Heart left ventricle (tissue), 16 donors: ENCODE measurements at places on chromosomes 11 and 22. TPM values are rescaled to one million over a fixed set of nuclear protein-coding genes. Genes with fewer than 3 reads are reported as not detected.
A peak's percentile ranks its signal among the peaks of the same experiment; 100 is the strongest.

GRCh38 chr22:27730641-27731433 is 70.7 kb downstream of the MN1 start:
- no peaks in the 10 kb centered on the region for H3K27me3 ChIP-seq
- no peaks in the 10 kb centered on the region for H3K36me3 ChIP-seq
- no peak overlapping the region for H3K27ac ChIP-seq
- no peak for DNase-seq
- H3K4me1 ChIP-seq: peaks cover 6% of the 10 kb centered on the region

DNA sequence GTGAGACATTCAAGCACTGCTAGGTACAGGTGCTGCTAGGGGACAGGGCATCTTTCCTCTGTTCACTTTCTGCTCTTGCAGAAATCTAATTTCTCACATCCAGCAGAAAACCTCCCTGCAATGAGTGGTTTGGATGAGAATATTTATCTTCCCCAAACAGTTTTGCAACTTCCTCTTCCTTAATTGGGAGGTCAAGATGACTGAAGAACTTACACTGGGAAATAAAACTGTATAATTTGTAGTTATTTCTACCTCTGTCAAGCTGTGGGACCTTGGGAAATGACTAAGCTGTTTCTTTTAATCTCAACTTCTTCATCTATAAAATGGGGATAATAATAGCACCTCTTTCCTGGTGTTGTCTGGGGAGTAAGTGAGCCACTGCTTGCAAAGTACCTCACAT is 69.8 kb downstream of the PRR5L start:
- no peaks in the 10 kb centered on the region for H3K36me3 ChIP-seq
- H3K27ac ChIP-seq: no peak overlapping the region
- H3K27me3 ChIP-seq: no peaks in the 10 kb centered on the region
- H3K4me3 ChIP-seq: no peak overlapping the region
- peaks cover 3% of the 10 kb centered on the region for H3K4me1 ChIP-seq

- no peaks in the 10 kb centered on the region for H3K36me3 ChIP-seq
- DNase-seq: no peak
- H3K27me3 ChIP-seq: no peaks in the 10 kb centered on the region
- peaks cover 5% of the 10 kb centered on the region for H3K4me1 ChIP-seq
- H3K4me3 ChIP-seq: no peak overlapping the region
Measured at GRCh38 chr11:8330404-8330803, 66.7 kb upstream of the LMO1 start.

GRCh38 chr11:62882788-62883501 is 2.2 kb downstream of the SLC3A2 start:
- DNase-seq: no peak
- peaks cover 37% of the 10 kb centered on the region for H3K4me1 ChIP-seq
- H3K4me3 ChIP-seq: peak overlapping the region; percentile 100
- H3K36me3 ChIP-seq: peaks cover 57% of the 10 kb centered on the region

The SCGB1D2 gene
- 3.1 TPM for polyA plus RNA-seq

The GLYATL1 gene
- polyA plus RNA-seq: not detected

- no peak overlapping the region for H3K4me3 ChIP-seq
- DNase-seq: no peak
- no peaks in the 10 kb centered on the region for H3K36me3 ChIP-seq
- H3K27me3 ChIP-seq: no peaks in the 10 kb centered on the region
- H3K27ac ChIP-seq: no peak overlapping the region
Measured at GRCh38 chr11:107842412-107843100, 16.0 kb downstream of the SLC35F2 start.

The CLMP gene
- polyA plus RNA-seq: 1.9 TPM

The TMPRSS13 gene
- polyA plus RNA-seq: 0.03 TPM

DNA sequence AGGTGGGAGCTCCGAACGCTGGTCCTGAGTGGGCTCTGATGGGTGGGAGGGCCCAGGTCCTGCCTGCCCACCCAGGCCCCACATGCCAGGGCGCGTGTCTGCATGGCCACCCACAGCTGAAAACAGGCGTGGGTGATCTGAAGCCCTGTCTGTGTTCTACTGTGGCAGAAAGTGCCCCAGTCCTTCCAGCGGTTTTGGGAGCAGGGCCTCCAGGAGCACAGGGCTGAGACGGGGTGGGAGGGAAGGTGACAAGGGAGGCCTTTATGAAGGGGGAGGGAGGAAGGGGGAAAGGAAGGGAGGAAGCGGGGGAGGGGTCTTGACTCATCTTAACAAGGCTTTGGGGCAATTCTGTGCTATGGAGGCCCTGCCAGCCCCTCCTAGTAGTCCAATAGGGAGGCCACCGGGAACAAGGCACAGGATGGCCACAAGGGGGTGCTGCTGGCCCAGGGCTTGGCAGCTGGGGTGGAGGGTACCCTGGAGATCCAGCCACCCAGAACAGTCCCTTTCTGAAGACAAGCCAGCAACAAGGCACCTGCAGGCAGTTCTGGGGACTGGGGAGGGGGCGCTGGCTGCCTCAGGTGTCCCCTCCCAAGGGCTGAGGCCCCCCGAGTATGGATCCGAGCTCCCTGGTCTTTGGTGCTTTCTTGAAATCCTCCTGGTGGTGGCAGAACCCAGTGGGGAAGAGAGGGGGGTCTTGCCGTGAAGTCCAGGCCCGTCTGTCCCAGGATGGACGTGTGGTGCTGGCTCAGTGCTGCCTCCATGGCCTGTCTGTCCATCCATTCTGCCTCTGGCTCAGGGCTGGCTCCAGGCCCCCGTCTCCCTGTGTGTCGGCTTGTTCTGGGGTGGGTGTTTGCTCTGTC is 6.3 kb upstream of the FADS3 start:
- H3K4me1 ChIP-seq: peaks cover 6% of the 10 kb centered on the region
- no peaks in the 10 kb centered on the region for H3K27me3 ChIP-seq
- H3K27ac ChIP-seq: no peak overlapping the region
- H3K36me3 ChIP-seq: peaks cover 12% of the 10 kb centered on the region
- peak; percentile 71 for DNase-seq
